Ecto neural progenitor cell (in vitro differentiated cells): ENCODE measurements at places on chromosomes 5 and 9.

- DNase-seq, result no peak
Observed at GRCh38 chr9:122126331-122127261, 33.0 kb downstream of the NDUFA8 start.

DNA sequence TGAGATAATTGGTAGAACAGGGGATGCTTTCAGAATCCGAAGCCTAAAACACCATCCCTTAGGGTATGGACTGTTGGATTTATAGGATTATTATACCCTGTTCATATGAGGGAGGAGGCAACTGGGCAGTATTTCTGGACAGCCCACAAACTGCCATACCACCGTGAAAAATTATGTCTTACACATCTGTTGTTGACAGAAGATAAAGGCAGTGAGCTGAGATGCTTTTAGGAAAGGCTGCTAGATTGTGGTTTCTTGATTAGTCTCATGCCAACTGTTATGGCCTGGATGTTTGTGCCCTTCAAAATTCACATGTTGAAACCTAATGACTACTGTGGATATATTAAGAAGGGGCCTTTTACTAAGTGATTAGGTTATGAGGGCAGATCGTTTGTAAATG, 83.7 kb upstream of the DHFR start:
- DNase-seq, result no peak

DNA sequence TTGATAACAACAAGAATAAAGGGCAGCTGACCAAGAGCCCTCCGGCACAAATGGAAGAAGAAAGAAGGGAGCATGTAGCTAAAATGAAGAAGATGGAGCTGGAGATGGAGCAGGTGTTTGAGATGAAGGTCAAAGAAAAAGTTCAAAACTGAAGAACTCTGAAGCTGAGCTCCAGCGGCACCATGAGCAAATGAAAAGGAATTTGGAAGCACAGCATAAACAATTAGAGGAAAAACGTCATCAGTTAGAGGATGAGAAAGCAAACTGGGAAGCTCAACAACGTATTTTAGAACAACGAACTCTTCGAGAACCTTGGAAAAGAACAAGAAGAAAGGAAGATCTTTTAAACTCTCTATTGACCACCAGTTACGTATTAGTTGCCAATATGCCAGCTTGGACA, 100.9 kb downstream of the GABBR2 start:
- DNase-seq, result no peak

- no peak for DNase-seq
Observed at GRCh38 chr9:90726215-90726614, 75.4 kb upstream of the SYK start.

DNA sequence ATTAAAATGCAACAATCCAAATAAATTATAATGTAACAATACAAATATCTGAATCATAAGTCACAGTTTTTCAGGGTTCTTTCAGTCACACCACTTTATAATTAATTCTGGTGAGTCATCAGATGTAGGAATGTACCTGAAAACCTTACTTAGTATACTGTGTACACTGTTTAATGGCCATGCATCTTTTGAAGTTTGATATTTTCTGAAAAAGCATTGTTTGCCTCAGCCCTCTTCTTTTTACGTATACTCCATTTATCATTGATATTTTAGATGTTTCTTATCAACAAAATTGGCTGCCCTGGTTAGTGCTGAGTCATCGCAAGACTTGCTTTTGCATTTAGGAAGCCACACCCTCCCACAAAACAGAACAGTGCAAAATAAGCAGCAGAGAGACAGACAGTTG, 218.6 kb downstream of the PJA2 start:
- DNase-seq, result no peak
